ENCODE measurements at places on chromosomes 5 and 9. TPM values are rescaled to one million over a fixed set of nuclear protein-coding genes. Genes with fewer than 3 reads are reported as not detected.

The CDO1 gene
- total RNA-seq, result 7.3 TPM

The VCAN gene
- 379 TPM for total RNA-seq

The PTPN3 gene
- total RNA-seq, result 0.98 TPM

The CCIN gene
- total RNA-seq, result 0.39 TPM

The OGN gene
- 4.0 TPM for total RNA-seq

The SHOC1 gene
- total RNA-seq, result not detected

The PCDH12 gene
- 1.2 TPM for total RNA-seq

The ITGA2 gene
- total RNA-seq, result 31.7 TPM

The ENC1 gene
- total RNA-seq, result 8.1 TPM

The TLX3 gene
- not detected for total RNA-seq

The TMEM38B gene
- 20.2 TPM for total RNA-seq

The GBGT1 gene
- total RNA-seq, result 1.8 TPM

The DRD1 gene
- total RNA-seq, result not detected

The FLT4 gene
- total RNA-seq, result 0.20 TPM

The CTXN3 gene
- not detected for total RNA-seq

The TEK gene
- total RNA-seq, result 0.73 TPM

The FOXD4L6 gene
- total RNA-seq, result 0.37 TPM

The ARSI gene
- 2.0 TPM for total RNA-seq

The JADE2 gene
- 38.7 TPM for total RNA-seq

The FGF1 gene
- total RNA-seq, result 0.98 TPM

The SPINK1 gene
- total RNA-seq, result not detected

The SLC23A1 gene
- total RNA-seq, result not detected

The ACTBL2 gene
- not detected for total RNA-seq

The PDCD1LG2 gene
- 8.2 TPM for total RNA-seq

The ANKRD34B gene
- total RNA-seq, result not detected

The SPAAR gene
- 0.20 TPM for total RNA-seq

The GABRB2 gene
- total RNA-seq, result not detected

The GMCL2 gene
- not detected for total RNA-seq

The CHSY3 gene
- total RNA-seq, result 8.8 TPM

The C9orf50 gene
- total RNA-seq, result not detected

The SLCO4C1 gene
- under 0.01 TPM for total RNA-seq

The KIF3A gene
- 3.7 TPM for total RNA-seq

The ADCY2 gene
- not detected for total RNA-seq

The TRPM6 gene
- under 0.01 TPM for total RNA-seq

The PDZD2 gene
- total RNA-seq, result 0.73 TPM

The PCDHGA4 gene
- total RNA-seq, result 3.5 TPM

The SLC6A7 gene
- total RNA-seq, result not detected

The CDC20B gene
- not detected for total RNA-seq

The CTSV gene
- not detected for total RNA-seq

The ARSK gene
- 8.4 TPM for total RNA-seq

The ADGRD2 gene
- total RNA-seq, result not detected

The LCN15 gene
- not detected for total RNA-seq

The HRH2 gene
- not detected for total RNA-seq

The SLC24A2 gene
- total RNA-seq, result not detected
